ENCODE measurements at places on chromosomes 1 and 21. TPM values are rescaled to one million over a fixed set of nuclear protein-coding genes. Genes with fewer than 3 reads are reported as not detected.

- H3K36me3 ChIP-seq, result no peaks in the 10 kb centered on the region
- no peak for DNase-seq
- no peak overlapping the region for H3K4me3 ChIP-seq
- H3K4me1 ChIP-seq, result no peaks in the 10 kb centered on the region
- H3K27ac ChIP-seq, result no peak overlapping the region
These were observed 26.2 kb upstream of the PRKACB start for GRCh38 chr1:84117868-84118267.

- H3K36me3 ChIP-seq, result no peaks in the 10 kb centered on the region
- DNase-seq, result no peak
- no peak overlapping the region for H3K27ac ChIP-seq
- peaks cover 7% of the 10 kb centered on the region for H3K4me1 ChIP-seq
These were observed 81.2 kb upstream of the HOOK1 start for GRCh38 chr1:59733443-59734141.

DNA sequence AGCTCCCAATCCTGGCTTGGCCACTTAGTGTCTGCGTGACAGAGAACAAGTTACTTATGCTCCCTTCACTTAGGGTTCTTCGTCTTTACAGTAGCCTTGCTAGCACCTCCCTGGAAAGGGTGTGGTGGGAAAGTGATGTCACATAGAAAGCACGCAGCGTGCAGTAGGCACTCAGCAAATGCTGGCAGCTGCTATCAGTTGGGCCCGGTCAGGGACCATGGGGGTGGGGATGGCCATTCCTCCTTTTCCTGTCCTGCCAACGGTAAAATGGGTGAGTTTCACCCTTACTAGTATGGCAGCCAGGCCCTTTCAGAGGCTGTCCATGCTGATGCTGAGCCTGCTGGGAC is 6.2 kb upstream of the KCNA10 start:
- H3K27ac ChIP-seq, result no peak overlapping the region
- H3K4me3 ChIP-seq, result no peak overlapping the region
- no peak for DNase-seq
- no peaks in the 10 kb centered on the region for H3K36me3 ChIP-seq
- no peaks in the 10 kb centered on the region for H3K4me1 ChIP-seq

DNA sequence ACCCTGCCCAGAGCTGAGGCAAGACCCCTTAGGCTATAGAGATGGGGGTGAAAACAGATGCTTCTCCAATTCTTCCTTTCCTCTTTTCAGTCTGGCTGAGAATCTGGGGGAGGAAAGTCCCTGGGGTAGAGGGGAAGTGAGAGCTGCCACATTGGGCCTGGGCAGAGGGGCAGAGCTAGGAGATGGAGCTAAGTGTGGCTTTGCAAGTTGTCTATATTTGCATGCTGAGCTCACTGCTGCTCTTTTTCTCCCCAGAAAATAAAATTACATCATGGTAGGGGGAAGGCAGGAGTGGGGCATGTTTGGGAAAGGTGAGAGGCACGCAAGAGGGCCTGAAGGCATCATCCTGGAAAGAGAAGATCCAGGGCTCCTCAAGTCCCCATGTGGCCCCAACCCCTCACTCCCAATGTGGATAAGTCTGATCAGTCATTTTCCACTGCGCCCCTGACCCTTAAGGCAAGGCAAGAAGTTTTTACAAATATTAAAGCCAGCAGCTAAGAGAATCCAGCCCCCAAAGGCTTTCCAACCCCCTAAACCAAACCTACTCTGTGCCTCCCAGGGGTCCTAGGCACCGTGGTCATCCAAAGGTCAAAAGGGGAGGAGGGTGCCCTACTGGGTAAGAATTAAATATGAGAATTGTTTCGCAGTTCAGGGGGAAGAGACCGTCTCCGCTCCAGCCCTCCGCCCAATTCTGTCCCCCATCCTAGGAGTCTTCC is 500 bp upstream of the PEA15 start:
- peaks cover 2% of the 10 kb centered on the region for H3K36me3 ChIP-seq
- no peaks in the 10 kb centered on the region for H3K27me3 ChIP-seq
- peak overlapping the region; percentile 60 for H3K27ac ChIP-seq
- peak overlapping the region; percentile 38 for H3K4me3 ChIP-seq
- H3K4me1 ChIP-seq, result peaks cover 21% of the 10 kb centered on the region

- no peak overlapping the region for H3K27ac ChIP-seq
- DNase-seq, result no peak
- H3K36me3 ChIP-seq, result no peaks in the 10 kb centered on the region
- peaks cover 12% of the 10 kb centered on the region for H3K4me1 ChIP-seq
- H3K27me3 ChIP-seq, result peaks cover 43% of the 10 kb centered on the region
- H3K4me3 ChIP-seq, result no peak overlapping the region
These were observed 6.5 kb downstream of the RNF207 start for GRCh38 chr1:6212193-6212959.

- no peaks in the 10 kb centered on the region for H3K27me3 ChIP-seq
- DNase-seq, result no peak
- H3K27ac ChIP-seq, result no peak overlapping the region
- H3K4me1 ChIP-seq, result no peaks in the 10 kb centered on the region
- H3K4me3 ChIP-seq, result no peak overlapping the region
These were observed 24.6 kb downstream of the TRIM45 start for GRCh38 chr1:117096951-117097408.

GRCh38 chr21:36703626-36704280 is 4.8 kb downstream of the SIM2 start:
- H3K27ac ChIP-seq, result no peak overlapping the region
- H3K36me3 ChIP-seq, result no peaks in the 10 kb centered on the region
- peaks cover 27% of the 10 kb centered on the region for H3K27me3 ChIP-seq
- no peak overlapping the region for H3K4me3 ChIP-seq

GRCh38 chr1:246639732-246640131 is 73.5 kb downstream of the CNST start:
- no peak overlapping the region for H3K4me3 ChIP-seq
- peaks cover 13% of the 10 kb centered on the region for H3K36me3 ChIP-seq
- H3K27me3 ChIP-seq, result no peaks in the 10 kb centered on the region
- DNase-seq, result no peak

GRCh38 chr1:223200903-223201302 is 57.9 kb upstream of the TLR5 start:
- H3K27ac ChIP-seq, result no peak overlapping the region
- no peaks in the 10 kb centered on the region for H3K36me3 ChIP-seq
- H3K27me3 ChIP-seq, result peaks cover 24% of the 10 kb centered on the region
- H3K4me1 ChIP-seq, result no peaks in the 10 kb centered on the region
- H3K4me3 ChIP-seq, result no peak overlapping the region

- no peaks in the 10 kb centered on the region for H3K36me3 ChIP-seq
- H3K27me3 ChIP-seq, result no peaks in the 10 kb centered on the region
- no peak for DNase-seq
- H3K4me1 ChIP-seq, result no peaks in the 10 kb centered on the region
- H3K27ac ChIP-seq, result no peak overlapping the region
- H3K4me3 ChIP-seq, result no peak overlapping the region
These were observed 15.4 kb upstream of the WASF2 start for GRCh38 chr1:27505420-27505680.

DNA sequence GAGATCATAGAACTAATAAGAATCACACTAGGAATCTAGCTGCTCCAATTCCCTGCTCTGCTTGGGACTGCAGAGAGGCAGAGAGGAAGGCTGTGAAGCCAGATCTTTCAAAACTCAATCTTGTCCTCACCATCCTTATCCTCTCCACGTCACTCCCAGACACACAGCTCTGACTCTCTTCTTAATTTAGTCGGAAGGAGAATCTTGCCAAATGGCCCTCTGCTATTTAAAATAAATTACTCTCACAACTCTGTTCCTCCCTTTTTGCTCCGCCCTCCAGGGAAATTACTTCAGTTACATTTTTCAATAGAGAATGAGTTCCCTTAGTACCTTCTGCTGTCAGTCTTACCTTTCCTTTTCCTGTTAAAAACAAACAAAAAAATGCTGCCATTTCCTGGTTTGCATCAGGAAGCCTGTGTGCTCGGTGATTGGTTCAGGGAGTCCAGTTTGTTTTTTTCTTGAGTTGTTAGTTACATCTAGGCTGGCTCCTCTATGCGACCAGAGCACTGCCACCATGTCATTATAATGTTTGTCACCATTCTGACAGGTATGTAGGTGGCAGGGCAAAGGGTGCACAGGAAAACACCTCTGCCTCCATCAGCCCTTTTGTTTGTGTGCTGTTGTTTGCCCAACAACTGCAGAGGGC is 80.1 kb downstream of the FCRL5 start:
- DNase-seq, result no peak
- no peak overlapping the region for H3K4me3 ChIP-seq
- H3K4me1 ChIP-seq, result no peaks in the 10 kb centered on the region

GRCh38 chr1:86472767-86473166 is 4.0 kb downstream of the CLCA1 start:
- H3K4me3 ChIP-seq, result no peak overlapping the region
- no peaks in the 10 kb centered on the region for H3K4me1 ChIP-seq
- H3K36me3 ChIP-seq, result no peaks in the 10 kb centered on the region
- DNase-seq, result no peak
- H3K27ac ChIP-seq, result no peak overlapping the region

- peaks cover 4% of the 10 kb centered on the region for H3K36me3 ChIP-seq
- H3K4me3 ChIP-seq, result peak overlapping the region; percentile 25
- DNase-seq, result no peak
- no peaks in the 10 kb centered on the region for H3K27me3 ChIP-seq
These were observed 578 bp upstream of the TRIM62 start for GRCh38 chr1:33182401-33182841.

DNA sequence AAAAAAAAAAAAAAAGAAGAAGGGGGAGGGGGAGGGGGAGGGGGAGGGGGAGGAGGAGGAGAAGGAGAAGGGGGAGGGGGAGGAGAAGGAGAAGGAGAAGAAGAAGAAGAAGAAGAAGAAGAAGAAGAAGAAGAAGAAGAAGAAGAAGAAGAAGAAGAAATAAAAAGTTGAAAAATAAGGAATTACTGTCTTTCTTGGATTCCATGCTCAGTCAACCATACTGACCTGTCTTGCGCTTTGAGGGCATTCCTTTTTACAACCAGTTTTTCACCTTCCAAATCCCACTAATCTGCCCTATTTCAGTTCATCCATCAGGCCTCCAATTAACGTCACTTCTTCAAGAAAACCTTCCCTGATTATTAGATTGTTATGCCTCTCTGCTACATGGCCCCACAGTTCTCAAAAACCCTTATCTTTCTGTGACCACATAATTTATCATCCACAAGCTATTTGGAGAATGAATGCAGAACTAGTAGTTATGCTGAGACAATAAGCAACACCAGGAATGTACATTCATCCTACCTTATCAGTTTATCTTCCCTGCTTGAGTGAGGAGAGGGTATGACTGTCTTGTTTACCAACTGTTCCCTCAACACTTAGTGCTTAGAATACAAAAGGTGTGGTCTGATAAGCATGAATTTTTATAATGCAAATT is 57.5 kb upstream of the GUCA2A start:
- H3K27ac ChIP-seq, result no peak overlapping the region
- no peak for DNase-seq
- H3K36me3 ChIP-seq, result no peaks in the 10 kb centered on the region
- H3K4me1 ChIP-seq, result no peaks in the 10 kb centered on the region
- H3K27me3 ChIP-seq, result no peaks in the 10 kb centered on the region

DNA sequence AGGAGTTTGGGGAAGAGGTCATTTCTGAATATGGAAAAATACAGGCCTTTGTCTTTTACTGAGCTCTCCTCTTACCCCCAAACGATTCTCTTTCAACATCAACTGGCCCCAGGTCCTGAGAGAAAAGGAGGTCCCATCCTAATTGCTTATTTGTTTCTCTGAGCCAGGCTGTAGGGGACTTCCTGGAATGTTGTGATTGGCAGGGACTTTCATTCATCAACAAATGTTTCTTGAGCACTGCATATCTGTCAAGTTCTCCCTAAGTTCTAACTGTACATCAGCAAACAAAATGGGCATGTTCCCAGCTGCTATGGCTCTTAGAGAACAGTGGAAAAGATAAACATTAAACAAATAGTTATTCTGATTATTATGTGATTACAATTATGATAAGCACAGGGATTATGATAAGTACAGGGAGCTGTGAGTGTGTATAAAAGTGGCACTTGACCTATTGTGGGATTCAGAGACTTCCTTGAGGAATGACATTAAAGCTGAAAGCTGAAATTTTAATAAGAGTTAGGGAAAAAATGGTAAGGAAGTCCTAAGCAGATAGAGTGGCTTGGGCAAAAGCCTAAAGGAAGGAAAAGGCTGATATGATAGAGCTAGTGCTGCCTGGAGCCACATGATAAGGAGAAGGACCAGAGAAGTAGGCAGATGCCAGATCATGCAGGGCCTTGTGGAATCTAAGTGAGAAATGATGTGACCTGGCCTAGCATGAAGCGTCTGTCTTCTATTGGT is 11.6 kb downstream of the GPX7 start:
- no peak for DNase-seq
- H3K36me3 ChIP-seq, result no peaks in the 10 kb centered on the region
- H3K27me3 ChIP-seq, result no peaks in the 10 kb centered on the region
- no peak overlapping the region for H3K4me3 ChIP-seq
- H3K27ac ChIP-seq, result no peak overlapping the region

- no peak overlapping the region for H3K4me3 ChIP-seq
- no peaks in the 10 kb centered on the region for H3K36me3 ChIP-seq
- DNase-seq, result no peak
- no peak overlapping the region for H3K27ac ChIP-seq
- H3K4me1 ChIP-seq, result no peaks in the 10 kb centered on the region
These were observed 6.0 kb upstream of the EVI5 start for GRCh38 chr1:92790867-92791266.

DNA sequence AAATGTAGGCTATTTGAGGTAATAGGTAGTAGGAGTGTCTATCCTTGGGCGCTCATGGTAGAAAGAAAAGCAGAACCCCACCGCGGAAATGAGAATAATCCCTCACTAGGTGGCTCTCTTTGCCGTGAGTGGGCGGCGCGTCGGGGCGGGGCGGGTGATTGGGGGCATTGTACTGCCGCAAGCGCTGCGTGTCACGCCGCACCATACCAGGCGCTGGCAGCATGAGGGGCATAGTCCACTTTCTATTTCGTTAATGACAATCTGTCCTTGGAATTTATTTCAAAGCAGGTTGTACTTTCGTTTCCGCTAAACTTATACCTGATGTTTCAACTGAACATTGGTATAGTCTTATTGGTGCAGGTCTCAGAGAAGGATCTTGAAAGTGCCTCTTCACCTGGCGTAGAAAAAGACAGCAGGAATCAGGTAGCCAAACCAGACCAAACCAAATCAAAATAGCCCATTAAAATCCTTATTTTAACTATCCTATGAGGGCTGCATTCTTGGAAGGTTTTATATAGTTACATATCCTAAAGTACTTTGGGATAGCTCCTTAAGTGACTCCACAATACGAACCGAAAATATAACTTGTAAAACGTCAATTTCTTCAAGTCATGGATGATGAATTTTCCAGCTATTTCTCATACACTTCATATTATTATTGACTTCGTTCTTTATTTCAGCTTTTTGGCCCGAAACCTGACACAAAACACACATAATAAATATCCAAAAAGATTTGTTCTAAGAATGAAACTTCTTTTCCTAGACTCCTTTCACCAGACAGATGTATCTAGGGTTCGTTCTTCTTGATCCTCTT is 1.9 kb upstream of the SMG7 start:
- DNase-seq, result peak; percentile 87
- peaks cover 23% of the 10 kb centered on the region for H3K4me1 ChIP-seq
- H3K4me3 ChIP-seq, result peak overlapping the region; percentile 81
- H3K27ac ChIP-seq, result peak overlapping the region; percentile 96
- peaks cover 4% of the 10 kb centered on the region for H3K27me3 ChIP-seq

The RBM11 gene
- total RNA-seq, result 2.5 TPM

The PCAT6 gene
- 1.0 TPM for total RNA-seq

The TEX38 gene
- total RNA-seq, result not detected

The AMY1A gene
- total RNA-seq, result not detected

The FCRL2 gene
- total RNA-seq, result 1.5 TPM

The HSD11B1 gene
- total RNA-seq, result not detected

The ANGPTL3 gene
- total RNA-seq, result not detected

The WNT3A gene
- 0.10 TPM for total RNA-seq

The OR2T29 gene
- total RNA-seq, result not detected

The ISG15 gene
- total RNA-seq, result 69.8 TPM

The LRRC71 gene
- total RNA-seq, result not detected

The IGSF21 gene
- total RNA-seq, result not detected

The PTAFR gene
- total RNA-seq, result 1.1 TPM

The KRTAP19-3 gene
- total RNA-seq, result not detected
